ENCODE measurements at places on chromosomes 5 and 9.
A peak's percentile ranks its signal among the peaks of the same experiment; 100 is the strongest.

- DNase-seq, result no peak
Observed at GRCh38 chr9:73810585-73811215, 659.0 kb downstream of the ANXA1 start.

- DNase-seq, result no peak
Observed at GRCh38 chr9:120714846-120715388, 647 bp upstream of the MEGF9 start.

DNA sequence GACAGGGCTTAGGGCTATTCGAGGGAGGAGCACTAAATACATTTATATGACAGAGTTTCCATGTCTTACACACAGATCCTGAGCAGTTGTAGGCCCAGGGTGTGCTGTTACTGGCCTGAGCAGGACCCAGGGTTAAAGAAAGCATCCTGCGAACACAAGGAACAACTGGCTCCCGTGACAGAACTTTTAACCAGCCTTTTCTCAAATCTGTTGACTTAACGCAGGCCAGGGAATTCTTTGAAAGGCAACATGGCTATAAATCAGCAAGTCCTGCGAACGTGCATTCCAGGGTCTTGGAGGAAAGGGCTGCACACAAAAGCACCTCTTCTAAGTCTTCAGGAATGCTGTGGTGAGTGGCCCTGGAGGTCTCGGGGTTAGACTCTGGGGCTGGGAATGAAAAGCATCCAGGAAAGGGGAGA, 45.2 kb upstream of the ANKRD55 start:
- no peak for DNase-seq

- no peak for DNase-seq
Observed at GRCh38 chr9:113562653-113563381, 99.3 kb downstream of the RGS3 start.

DNA sequence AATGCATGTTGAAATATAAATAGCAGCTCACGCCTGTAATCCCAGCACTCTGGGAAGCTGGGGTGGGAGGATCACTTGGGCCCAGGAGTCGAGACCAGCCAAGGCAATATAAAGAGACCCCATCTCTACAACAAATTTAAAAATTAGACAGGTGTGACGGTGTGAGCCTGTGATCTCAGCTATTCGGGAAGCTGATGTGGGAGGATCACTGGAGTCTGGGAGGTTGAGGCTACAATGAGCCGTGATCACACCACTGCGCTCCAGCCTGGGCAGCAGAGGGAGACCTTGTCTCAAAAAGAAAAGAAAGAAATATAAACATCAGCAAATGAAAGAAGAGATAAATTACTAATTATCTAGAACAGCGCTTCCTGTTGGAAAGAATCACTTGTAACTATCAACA, 105.0 kb downstream of the MAPKAP1 start:
- DNase-seq, result no peak

- peak; percentile 24 for DNase-seq
Observed at GRCh38 chr5:153678617-153679329, 188.3 kb downstream of the GRIA1 start.

DNA sequence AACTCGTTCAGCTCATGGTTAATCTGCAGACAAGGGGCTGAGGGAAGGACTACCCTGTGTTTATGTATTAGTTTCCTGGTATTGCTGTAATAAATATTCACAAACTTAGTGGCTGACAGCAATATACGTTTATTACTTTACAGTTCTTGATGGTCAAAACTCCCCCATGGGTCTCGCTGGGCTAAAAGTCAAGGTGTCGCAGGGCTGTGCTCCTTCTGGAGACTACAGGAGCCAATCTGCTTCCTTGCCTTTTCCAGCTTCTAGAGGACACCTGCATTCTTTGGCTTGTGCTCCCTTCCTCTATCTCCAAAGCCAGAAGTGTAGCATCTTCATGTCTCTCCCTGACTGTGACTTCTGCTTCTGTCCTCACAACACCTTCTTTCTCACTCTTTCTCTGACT, 653.8 kb upstream of the RIOK2 start:
- no peak for DNase-seq

DNA sequence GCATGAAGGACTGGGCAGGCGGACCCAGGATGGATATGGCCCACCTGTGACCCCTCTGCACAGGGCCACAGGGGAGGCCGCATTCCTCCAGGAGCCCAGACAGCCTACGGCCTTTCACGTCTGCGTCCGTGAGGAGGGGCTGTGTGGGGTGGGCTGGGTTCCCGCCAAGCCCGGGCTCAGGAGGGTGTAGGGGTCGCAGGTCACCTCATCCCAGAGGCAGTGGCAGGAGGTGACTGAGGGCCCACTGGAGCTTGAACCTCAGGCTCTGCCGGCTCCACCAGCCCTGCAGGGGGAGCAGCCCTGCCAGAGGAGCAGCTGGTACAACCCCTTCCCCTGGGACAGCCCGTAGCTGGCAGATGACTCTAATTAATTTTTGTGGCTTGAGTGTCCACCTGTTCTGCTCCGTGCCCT, 40.7 kb upstream of the CACNA1B start:
- no peak for DNase-seq

DNA sequence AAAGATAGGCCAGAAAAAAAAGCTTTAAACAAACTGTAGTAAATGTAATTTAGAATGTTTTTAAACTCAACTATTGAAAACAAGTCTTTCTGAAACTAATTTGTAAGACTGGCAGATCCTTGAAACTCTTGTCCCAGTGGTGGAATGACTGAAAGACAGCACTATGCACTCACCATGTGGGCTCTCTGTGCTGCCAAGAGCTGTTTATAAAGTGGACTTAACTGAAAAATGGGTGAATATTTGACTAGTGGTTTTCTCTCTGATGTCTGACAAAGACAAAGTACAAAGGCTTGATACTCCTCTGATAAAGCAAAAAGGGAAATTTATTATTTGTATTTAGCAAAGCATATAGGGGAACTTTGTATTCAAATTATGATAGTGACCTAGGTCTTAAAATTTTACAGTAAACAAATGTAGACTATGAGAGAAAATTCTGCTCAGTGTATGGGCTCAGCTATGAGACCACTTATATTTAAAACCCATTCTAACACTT, 635.4 kb downstream of the NR2F1-AS1 start:
- no peak for DNase-seq

DNA sequence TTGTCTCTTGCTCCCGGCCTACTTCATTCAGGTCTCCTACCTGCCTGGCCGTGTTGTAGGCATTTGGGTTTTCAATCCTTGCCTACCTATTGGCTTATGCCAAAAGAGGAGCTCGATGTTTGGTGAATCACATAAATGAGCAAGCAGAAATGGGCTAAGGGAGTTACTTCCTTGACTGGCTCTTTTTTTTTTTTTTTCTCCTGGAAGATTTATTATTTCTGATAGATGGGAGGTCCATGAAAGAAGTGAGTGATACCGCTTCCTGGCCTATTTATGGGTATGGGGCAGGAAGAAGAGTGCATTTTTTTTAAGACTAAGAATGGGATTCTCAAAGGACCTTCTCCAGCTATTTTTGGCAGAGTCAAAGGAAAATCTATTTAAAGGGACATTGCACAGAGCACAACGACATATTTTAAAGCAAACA, 294.1 kb downstream of the ARHGAP26 start:
- DNase-seq, result no peak

DNA sequence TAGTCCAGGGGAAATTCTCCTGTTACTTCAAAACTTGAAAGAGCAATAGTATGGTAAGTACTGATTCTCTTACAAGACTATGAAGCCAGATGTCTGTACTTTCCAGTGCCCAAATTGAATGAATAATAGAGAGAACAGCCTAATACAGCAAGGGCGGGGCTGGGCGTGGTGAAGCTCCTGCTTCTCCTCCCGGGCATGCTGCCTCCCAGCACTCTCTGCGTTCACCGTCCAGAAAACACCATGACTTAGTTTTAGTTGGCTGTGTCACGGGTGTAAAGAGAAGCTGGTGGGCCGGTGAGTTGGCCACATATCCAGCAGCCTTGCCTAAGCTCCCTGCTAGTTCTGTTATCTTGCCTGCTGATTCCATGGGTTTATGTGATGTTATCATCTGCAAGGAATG, 40.7 kb upstream of the ADAMTS2 start:
- no peak for DNase-seq

DNA sequence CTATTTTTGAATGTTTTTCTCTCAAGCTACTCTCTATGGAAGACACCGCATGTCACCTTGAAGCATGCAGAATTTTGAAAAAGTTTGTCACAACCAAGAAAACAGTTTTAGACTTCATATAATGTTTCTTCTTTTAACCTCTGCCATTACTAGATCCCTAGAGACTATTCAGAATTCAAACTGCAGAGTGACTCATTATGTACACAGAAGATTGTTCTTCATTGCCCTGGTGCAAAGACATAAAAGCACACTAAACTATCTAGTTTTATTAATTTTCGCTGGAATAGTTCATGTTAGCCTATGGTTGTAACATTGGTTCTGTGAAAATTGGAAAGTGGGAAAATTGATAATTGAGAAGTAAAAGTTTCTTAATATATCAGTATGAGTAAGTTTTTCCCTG, 18.4 kb downstream of the F2RL2 start:
- DNase-seq, result no peak

DNA sequence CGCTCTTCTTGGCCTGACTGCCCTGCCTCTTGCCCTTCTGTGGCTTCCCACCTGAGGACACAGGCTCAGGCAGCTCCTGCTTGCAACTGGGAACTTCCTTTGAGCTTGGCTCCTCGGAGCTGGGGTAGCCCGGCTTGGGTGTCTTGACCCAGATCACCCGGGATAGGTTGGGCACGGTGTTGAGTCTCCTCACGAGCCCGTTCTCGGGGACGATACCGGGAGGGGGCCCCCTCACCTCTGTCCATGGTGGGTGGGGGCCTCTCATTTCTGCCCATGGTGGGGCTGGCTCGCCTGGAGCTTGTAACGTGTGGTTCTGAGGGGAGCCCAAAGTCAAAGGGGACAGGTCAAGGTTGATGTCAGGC, 7.8 kb upstream of the DDX41 start:
- DNase-seq, result no peak
